ENCODE measurements at places on chromosomes 11 and 22.

- no peak for DNase-seq
Measured at GRCh38 chr11:45523760-45524159, 141.7 kb downstream of the CHST1 start.

- DNase-seq, result no peak
Measured at GRCh38 chr11:126115127-126115495, 52.4 kb upstream of the CDON start.

DNA sequence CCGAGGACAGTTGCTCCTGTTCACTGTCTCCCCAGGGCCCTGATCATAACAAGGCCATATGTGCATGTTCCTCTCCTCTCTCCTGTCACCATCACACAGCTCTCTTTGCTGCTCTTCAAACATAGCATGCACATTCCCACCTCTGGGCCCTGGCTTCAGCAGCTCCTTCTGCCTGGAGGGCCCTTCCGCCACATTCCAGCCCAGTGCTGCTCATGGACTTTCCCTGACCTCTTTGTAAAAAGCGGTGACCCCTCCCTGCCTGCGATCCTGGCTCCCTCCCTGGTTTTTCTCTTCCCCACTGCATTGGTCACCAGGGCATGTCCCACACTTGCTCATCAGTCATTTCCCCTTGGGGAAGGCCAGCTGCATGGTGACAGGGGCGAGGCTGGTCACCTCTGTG, 98.2 kb downstream of the MYO18B start:
- DNase-seq, result no peak

DNA sequence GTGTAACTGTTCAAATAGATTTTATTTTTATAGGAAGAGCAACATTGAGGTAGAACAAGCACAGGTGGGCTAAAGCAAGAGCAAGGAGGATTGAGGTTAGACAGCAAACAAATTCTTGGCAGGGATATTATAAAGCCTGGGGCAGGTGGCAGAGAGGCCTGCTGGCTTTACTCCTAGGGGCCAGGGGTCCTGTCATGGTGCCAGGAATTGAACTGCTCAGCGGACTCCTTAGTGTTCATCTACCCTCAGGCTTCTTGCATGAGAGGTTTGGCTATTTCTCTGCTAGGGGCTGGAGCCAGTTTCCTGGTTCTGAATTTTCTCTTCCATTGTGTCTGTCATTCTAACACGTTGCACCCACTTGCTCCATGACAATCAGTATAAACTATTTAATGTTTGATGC, 217.2 kb upstream of the NCAM1 start:
- no peak for DNase-seq

- DNase-seq, result no peak
Measured at GRCh38 chr22:44098021-44098739, 74.1 kb downstream of the PARVB start.

- no peak for DNase-seq
Measured at GRCh38 chr11:106263527-106263926, 186.1 kb downstream of the AASDHPPT start.

DNA sequence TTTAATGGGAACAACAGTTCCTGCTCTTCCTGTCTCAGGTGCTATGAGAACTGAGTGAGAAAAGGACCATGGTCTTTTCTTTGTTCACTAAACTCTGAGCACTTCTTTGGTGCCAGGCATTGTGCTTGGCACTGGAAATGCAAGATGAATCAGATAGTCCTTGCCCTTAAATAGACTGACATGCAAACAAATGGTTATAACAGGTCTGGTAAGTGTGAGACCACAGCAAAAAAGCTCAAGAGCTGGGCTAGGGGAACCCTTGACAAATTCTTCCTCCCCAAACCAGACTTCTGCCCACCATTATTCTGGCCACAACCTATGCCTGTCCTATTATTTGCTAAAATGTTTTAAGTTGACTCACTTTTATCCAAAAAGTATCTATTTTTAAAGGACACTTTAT, 5.1 kb downstream of the SLC43A3 start:
- DNase-seq, result no peak

DNA sequence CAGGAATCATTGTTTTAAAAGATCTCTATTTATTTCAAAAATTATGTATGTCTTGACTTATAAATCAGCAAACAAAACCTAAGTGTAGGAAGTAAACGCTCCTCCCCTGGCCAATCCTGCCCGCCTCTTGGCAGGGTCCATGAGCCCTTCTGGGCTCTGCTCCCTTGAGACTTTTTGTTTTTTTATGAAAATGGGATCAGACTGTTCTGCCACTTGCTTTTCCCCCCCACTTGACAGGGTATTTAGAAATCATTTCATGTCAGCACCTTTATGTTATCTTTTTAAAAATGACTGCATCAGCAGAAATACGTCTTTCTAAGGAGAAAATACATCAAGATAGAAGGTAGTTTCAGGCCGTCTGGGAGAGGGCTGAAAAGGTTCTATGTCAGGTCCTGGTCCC, 35.6 kb downstream of the FBLN1 start:
- peak; percentile 42 for DNase-seq

DNA sequence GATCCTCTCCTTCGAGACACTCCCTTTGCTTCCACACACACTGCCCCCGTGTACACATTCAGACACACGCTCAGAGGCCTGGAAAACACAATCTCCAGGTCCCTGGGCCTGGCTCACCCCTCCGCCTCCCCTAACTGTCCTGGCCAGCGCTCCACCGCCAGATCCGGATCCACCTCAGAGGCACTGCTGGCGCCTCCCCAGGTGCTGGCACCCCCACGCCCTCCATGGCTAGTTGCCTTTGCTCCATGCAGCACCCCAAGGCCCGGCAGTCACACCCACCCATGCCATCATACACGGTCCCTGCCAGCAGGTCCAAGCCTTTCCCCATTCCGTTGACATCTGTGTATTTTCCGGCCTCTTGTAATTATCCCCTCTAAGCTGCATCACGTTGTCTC, 11.1 kb downstream of the SPTBN2 start:
- DNase-seq, result no peak

- no peak for DNase-seq
Measured at GRCh38 chr11:3942160-3942955, 86.9 kb downstream of the STIM1 start.

Measured in fibroblast of skin of scalp (primary cell).